ENCODE measurements at places on chromosomes 3 and 15. TPM values are rescaled to one million over a fixed set of nuclear protein-coding genes. Genes with fewer than 3 reads are reported as not detected.

Gene MST1
- total RNA-seq = 6.4 TPM

Gene CLDN11
- total RNA-seq = 2.9 TPM

Gene ARHGEF3
- total RNA-seq = 23.1 TPM

Gene SATB1
- total RNA-seq = 56.9 TPM

Gene PLAAT1
- 9.2 TPM for total RNA-seq

Gene GMNC
- 0.19 TPM for total RNA-seq

Gene PIERCE2
- total RNA-seq = 3.2 TPM

Gene ASTE1
- 3.2 TPM for total RNA-seq

Gene ACTC1
- total RNA-seq = 11,631 TPM

Gene P2RY14
- 1.6 TPM for total RNA-seq

Gene ULK4
- 5.1 TPM for total RNA-seq

Gene ANKRD63
- total RNA-seq = not detected

Gene KCNMB2
- total RNA-seq = 3.8 TPM

Gene TF
- total RNA-seq = 5.8 TPM

Gene MEX3B
- 2.6 TPM for total RNA-seq

Gene PARP15
- total RNA-seq = 0.67 TPM

Gene FSD2
- total RNA-seq = 48.7 TPM

Gene OR4M2
- total RNA-seq = not detected

Gene ADGRG7
- total RNA-seq = 0.13 TPM

Gene SNX22
- 1.5 TPM for total RNA-seq

Gene GPR156
- total RNA-seq = 0.11 TPM

Gene SLC12A1
- not detected for total RNA-seq

Gene CCR8
- not detected for total RNA-seq

Gene ARRDC4
- 95.1 TPM for total RNA-seq

Gene GPR87
- not detected for total RNA-seq

Gene GP9
- total RNA-seq = 0.27 TPM

Gene RTP1
- not detected for total RNA-seq

Gene TUSC7
- total RNA-seq = not detected

Gene RASL12
- total RNA-seq = 11.5 TPM

Gene DZIP1L
- 7.2 TPM for total RNA-seq

Gene OPA1
- 109 TPM for total RNA-seq

Gene KBTBD8
- total RNA-seq = 2.9 TPM

Gene MORC1
- total RNA-seq = not detected

Gene CEMIP
- 0.46 TPM for total RNA-seq

Gene RAB6B
- 42.4 TPM for total RNA-seq

Gene C3orf52
- 5.1 TPM for total RNA-seq

Gene CIB2
- total RNA-seq = 16.7 TPM

Gene NTRK3
- 3.7 TPM for total RNA-seq

Gene PCSK6
- total RNA-seq = 10.6 TPM

Gene CFAP100
- not detected for total RNA-seq

Gene EOMES
- not detected for total RNA-seq

Gene BTLA
- 0.35 TPM for total RNA-seq
